ENCODE measurements at places on chromosomes 7 and 10. TPM values are rescaled to one million over a fixed set of nuclear protein-coding genes. Genes with fewer than 3 reads are reported as not detected.

GRCh38 chr7:78052112-78052511 lies 253.5 kb downstream of the PHTF2 start:
- H3K27me3 ChIP-seq, result no peaks in the 10 kb centered on the region
- H3K27ac ChIP-seq, result no peak overlapping the region
- H3K4me1 ChIP-seq, result no peaks in the 10 kb centered on the region
- H3K36me3 ChIP-seq, result no peaks in the 10 kb centered on the region
- no peak overlapping the region for H3K4me3 ChIP-seq
- DNase-seq, result no peak

CALCR gene
- not detected for polyA plus RNA-seq

PLCE1 gene
- 1.3 TPM for polyA plus RNA-seq

DNA sequence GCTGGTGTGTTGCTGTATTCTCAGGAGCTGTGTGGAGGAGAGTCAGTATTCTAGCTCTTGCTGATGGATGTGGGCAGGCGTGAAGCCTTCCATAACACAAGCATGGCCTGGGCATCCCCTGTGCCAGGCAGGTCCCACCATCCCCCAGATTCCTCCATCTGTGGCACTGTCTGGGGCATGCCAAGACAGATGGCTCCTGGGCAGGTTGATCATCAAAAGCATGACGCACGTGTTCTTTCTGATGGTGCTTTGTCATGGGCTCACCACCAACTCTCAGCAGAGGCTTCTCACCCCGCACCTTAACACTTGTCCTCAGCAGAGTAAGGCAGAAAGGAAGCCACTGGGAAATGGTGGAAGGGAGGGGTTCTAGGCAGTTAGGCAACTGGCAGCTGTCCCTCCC lies 364.3 kb downstream of the PLXNA4 start:
- H3K27ac ChIP-seq, result no peak overlapping the region
- DNase-seq, result no peak
- H3K4me1 ChIP-seq, result no peaks in the 10 kb centered on the region
- H3K4me3 ChIP-seq, result no peak overlapping the region
- H3K27me3 ChIP-seq, result no peaks in the 10 kb centered on the region

HACD1 gene
- polyA plus RNA-seq, result 80.0 TPM

- no peaks in the 10 kb centered on the region for H3K27me3 ChIP-seq
- peak; percentile 37 for DNase-seq
- no peak overlapping the region for H3K27ac ChIP-seq
- H3K36me3 ChIP-seq, result no peaks in the 10 kb centered on the region
- no peak overlapping the region for H3K4me3 ChIP-seq
Observed at GRCh38 chr7:55534262-55534915, 37.9 kb downstream of the VOPP1 start.

DNA sequence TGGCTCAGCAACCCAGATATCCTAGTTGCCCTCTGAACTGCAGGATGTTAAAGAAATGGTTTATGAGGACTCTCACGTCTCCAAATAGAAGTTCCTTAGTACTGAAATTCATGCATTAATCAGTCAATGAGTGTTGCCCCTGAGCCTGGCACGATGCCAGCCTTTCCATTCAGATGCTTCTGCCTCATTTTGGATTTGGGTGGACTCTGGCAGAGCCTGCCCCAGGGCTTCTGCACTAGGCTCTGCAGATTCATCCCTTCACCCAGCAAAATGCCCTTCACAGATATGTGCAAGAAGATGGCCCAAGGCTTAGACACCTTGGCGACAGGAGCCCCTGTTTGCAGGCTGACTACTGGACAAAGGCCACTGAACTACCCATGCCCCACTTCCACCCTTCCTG lies 747.8 kb downstream of the GRID1 start:
- no peaks in the 10 kb centered on the region for H3K36me3 ChIP-seq
- H3K4me3 ChIP-seq, result no peak overlapping the region
- H3K27me3 ChIP-seq, result no peaks in the 10 kb centered on the region
- no peak overlapping the region for H3K27ac ChIP-seq
- H3K4me1 ChIP-seq, result no peaks in the 10 kb centered on the region

CNPY1 gene
- not detected for polyA plus RNA-seq

PRPS1L1 gene
- not detected for polyA plus RNA-seq

DNA sequence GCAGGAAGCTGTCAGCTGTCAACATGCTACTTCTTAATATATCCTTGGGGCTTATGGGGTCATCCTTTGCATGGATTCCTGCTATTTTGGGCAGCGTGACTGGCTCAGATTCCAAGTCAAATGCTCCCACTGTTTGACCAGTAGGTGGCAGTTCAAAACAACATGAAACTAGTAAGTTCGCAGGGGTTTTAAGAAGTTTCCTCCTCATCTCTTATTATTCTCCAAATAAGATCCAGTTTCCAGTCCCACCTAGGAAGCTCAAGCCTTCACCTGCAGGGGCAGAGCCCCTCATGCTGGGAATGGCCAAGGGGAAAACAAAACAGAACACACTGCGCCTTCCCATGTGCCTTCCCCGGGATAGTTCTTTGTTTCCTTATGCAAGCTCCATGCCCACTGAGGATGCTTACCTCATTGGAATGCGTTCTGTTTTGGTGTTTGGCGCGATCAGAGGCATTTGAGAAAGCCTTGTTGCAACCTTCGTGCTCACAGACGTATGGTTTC lies 259.8 kb downstream of the GLI3 start:
- peaks cover 14% of the 10 kb centered on the region for H3K4me1 ChIP-seq
- no peaks in the 10 kb centered on the region for H3K27me3 ChIP-seq
- no peak overlapping the region for H3K4me3 ChIP-seq
- peaks cover 6% of the 10 kb centered on the region for H3K36me3 ChIP-seq
- DNase-seq, result no peak
- no peak overlapping the region for H3K27ac ChIP-seq

DNA sequence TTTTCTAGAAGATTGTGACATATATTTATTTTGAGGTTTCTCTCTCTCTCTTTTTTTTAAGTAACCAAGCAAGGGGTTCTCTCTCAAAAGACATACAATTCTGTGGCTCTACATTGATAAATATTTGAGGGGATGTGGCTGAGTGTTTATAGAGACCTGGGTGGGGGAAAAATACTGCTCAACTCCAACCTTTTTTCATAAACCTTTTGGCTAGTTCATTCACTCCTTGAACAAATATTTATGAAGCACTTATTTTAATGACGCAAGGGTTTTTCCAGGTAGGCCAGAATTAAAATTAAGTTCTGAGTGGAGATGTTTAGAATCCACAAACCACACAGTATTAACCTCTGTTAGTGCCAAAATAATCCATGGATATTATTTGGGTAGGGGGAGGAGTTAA lies 100.2 kb downstream of the PTPRE start:
- no peak overlapping the region for H3K27ac ChIP-seq
- H3K27me3 ChIP-seq, result no peaks in the 10 kb centered on the region
- no peaks in the 10 kb centered on the region for H3K36me3 ChIP-seq
- no peak overlapping the region for H3K4me3 ChIP-seq
- H3K4me1 ChIP-seq, result peaks cover 11% of the 10 kb centered on the region
- no peak for DNase-seq

- peaks cover 9% of the 10 kb centered on the region for H3K4me1 ChIP-seq
- DNase-seq, result no peak
- H3K4me3 ChIP-seq, result no peak overlapping the region
- peaks cover 98% of the 10 kb centered on the region for H3K36me3 ChIP-seq
- H3K27ac ChIP-seq, result no peak overlapping the region
Observed at GRCh38 chr7:107907790-107908189, 16.8 kb downstream of the DLD start.

GFRA1 gene
- 1.2 TPM for polyA plus RNA-seq

- peaks cover 21% of the 10 kb centered on the region for H3K4me1 ChIP-seq
- DNase-seq, result no peak
- H3K27me3 ChIP-seq, result no peaks in the 10 kb centered on the region
- H3K4me3 ChIP-seq, result no peak overlapping the region
- peaks cover 8% of the 10 kb centered on the region for H3K36me3 ChIP-seq
Observed at GRCh38 chr7:76301000-76301399, 1.5 kb upstream of the HSPB1 start.

DNA sequence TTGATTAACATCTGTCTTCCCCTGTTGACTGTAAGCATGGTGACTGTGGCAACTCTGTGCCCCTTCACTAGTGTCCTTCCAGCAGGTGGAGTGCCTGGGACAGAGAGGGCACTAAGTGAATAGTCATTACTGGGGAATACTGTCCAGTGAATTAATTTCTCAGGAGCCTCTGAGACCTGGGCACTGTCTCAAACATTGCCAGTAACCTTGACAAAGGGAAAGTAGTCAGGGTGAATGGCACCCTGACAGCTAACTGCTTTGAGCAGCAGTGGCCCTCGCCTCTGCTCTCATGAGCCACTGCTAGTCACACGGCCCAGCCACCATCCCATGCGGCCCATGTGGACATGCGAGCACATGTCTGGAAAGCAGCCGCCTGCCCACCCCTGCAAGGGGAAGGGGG lies 13.1 kb upstream of the GRB10 start:
- no peak for DNase-seq
- no peak overlapping the region for H3K27ac ChIP-seq
- H3K4me1 ChIP-seq, result peaks cover 3% of the 10 kb centered on the region

GPR158 gene
- not detected for polyA plus RNA-seq

SLIT1 gene
- polyA plus RNA-seq, result 0.04 TPM

WDR37 gene
- polyA plus RNA-seq, result 16.0 TPM

DNA sequence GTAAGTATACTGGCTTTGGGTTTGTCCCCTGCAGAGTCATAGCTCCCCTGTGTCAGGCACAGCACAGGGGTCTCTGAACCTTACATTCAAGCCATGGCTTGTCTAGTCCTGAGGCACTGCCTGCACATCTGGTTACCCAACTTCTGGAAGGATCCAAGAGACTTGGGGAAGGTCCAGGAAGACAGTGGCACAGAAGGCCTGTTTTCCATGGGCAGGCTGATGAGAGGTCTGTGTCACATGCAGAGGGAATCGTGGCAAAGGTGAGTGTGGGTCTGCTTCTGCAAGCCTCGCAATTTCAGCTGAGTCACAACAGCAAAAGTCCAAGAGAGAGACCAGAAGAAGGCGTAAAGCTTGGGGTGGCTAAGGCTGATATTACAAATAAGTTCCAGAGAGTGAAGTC lies 28.4 kb upstream of the BMPR1A start:
- H3K27ac ChIP-seq, result peak overlapping the region; percentile 86
- DNase-seq, result no peak
- no peak overlapping the region for H3K4me3 ChIP-seq

GDF2 gene
- not detected for polyA plus RNA-seq

- no peak overlapping the region for H3K27ac ChIP-seq
- no peak overlapping the region for H3K4me3 ChIP-seq
- no peaks in the 10 kb centered on the region for H3K36me3 ChIP-seq
- no peaks in the 10 kb centered on the region for H3K4me1 ChIP-seq
- H3K27me3 ChIP-seq, result no peaks in the 10 kb centered on the region
Observed at GRCh38 chr7:70356085-70356786, 758.0 kb downstream of the AUTS2 start.

- no peaks in the 10 kb centered on the region for H3K27me3 ChIP-seq
- no peaks in the 10 kb centered on the region for H3K36me3 ChIP-seq
- H3K4me1 ChIP-seq, result peaks cover 4% of the 10 kb centered on the region
- H3K27ac ChIP-seq, result no peak overlapping the region
- DNase-seq, result no peak
- H3K4me3 ChIP-seq, result no peak overlapping the region
Observed at GRCh38 chr10:44307691-44308090, 77.2 kb downstream of the CXCL12 start.
